NCI-H2171 (cell line): ENCODE measurements at places on chromosomes 16 and 17.
A peak's percentile ranks its signal among the peaks of the same experiment; 100 is the strongest.

DNA sequence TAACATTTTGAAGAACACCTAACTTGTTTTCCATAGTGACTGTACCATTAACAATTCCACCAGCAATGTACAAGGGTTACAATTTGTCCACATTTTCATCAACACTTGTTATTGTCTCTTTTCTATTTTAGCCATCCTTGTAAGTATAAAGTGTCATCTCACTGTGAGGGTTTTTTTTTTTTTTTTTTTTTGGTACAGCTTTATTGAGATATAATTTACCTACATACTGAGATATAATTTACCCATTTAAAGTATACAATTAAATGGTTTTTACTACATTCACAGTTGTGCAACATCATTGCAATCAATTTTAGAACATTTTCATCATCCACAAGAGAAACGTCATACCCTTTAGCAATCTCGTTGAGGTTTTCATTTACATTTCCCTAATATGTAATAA, 17.9 kb upstream of the TMIGD1 start:
- no peak for DNase-seq

DNA sequence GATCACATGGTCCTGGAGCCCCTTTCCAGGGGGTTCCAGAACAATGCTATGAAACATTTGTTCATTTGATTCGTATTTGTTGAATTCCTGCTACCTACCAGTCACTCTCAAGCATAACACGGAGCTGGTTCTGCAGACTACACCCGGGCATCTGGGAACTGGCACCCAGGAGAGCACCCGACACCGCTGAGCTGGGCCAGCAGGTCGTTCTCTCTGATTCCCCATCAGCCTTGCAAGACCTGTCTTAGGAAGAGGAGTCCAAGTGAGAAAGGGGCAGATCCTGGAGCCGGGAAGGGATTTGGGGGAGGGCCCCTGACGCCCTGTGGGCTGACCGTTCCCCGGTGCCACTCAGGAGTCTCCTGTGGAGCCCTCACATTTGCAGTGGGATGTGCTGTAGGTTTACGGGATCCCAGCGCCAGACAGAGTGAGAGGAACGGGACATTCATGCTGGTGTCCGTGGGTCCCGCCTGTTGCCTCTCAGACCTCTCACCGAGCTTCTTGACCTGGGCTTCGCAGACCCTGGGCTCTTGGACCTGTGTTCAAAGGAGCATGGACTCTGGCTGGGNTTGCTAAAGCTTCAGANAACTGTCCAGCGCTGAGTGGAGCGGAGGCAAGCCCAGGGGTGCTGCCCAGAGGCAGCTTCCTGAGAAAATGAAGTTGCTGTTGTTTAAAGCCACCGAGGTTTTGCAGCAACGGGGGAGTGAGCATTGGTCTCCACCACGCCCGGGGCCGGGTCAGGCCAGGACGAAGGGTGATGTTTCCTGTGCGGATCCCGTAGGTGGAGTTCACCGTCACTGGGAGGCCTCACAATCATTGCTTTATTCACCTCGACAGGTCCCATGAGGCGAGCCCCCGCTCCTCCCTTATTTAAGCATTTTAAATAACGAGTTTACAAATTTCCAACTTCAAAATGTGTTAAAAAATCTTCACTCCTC, 49.2 kb downstream of the METRNL start:
- DNase-seq, result no peak

GRCh38 chr16:27202923-27203506, 311 bp upstream of the KDM8 start:
- DNase-seq, result peak; percentile 83

GRCh38 chr17:3740611-3741073, 16.9 kb downstream of the HASPIN start:
- DNase-seq, result no peak

- DNase-seq, result no peak
Observed at GRCh38 chr17:8832711-8833352, 33.7 kb upstream of the MFSD6L start.

GRCh38 chr17:78759969-78760352, 22.1 kb downstream of the CYTH1 start:
- no peak for DNase-seq

GRCh38 chr17:2336852-2337543, at the start of gene SGSM2:
Gene SGSM2, plus strand, starts transcription at chr17:2337501. Its CDS starts 188 bp downstream, at chr17:2337689.
- peak; percentile 80 for DNase-seq

DNA sequence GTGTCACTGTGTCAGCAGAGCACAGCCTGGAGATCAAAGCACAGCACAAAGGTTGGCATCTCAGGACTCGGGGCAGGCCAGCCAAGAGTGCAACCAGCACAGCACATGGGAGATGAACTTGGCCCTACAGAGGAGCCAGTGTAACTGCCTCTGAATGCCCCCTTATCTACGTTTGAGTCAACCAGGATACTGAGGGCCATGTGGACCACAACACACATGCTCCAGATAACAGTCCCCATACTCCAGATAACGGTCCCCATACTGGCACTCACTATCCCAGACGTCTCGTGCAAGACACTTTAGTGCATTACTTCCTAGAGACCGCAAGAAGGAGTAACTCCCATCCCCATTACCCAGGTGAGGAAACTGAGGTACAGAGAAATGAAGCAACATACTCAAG, 88.2 kb downstream of the XYLT1 start:
- no peak for DNase-seq

GRCh38 chr16:11593581-11593980, 6.9 kb upstream of the LITAF start:
- no peak for DNase-seq

- no peak for DNase-seq
Observed at GRCh38 chr17:30263552-30264333, 28.0 kb downstream of the BLMH start.

DNA sequence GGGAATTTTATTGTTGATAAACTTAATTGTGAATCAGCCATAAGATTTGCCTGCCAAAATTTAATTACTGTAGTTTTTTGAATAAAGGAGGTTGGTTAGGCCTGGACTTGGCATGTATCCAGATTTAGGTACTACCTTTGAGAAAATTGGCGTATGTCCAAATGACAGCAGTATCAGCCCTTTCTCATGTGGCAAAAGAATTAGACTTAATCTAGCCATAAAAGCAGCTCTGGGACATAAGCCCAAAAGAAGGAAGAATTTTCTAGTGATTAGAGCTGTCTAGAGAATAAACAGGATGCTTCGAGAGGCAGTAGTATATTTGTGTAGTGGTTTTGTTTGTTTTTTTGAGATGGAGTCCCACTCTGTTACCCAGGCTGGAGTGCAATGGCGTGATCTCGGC, 27.7 kb downstream of the PPM1E start:
- peak; percentile 95 for DNase-seq

DNA sequence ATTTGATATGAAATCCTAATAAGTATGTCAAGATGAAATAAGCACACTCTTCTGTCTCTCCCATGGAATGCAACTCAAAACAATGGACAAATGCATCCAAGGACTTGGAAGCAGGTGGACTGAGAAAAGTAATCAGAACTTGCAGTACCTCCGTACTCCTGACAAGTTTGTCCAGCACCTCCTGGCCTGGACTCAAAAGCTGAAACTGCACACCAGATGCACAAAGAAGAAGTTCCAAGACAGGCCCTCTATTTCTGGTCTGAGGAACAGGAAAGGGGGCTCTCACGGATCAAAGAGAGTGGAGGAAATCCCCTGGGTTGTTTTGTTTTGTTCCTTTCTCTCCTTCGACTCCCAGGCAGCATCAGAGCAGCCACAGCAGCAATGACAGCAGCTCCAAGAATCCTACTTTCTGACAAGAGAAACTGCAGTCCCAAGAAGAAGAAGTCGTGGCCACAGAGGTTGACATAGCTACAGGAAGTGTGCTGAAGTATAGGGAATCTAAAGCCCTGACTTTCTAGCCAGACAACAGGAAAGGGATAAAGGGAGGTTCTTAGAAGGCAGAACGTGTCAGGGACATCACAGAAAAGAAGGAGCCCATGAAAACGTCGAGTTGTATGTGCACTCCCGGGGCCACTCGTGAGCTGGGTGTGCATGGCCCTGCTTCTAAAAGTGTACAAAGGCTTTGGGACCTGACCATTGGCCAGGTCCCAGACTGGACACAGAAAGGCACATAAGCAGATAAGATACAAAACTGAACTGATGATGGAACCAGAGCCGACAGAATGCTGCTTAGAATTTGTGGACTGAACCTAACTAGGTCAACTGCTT, 29.3 kb downstream of the AKAP10 start:
- DNase-seq, result no peak

DNA sequence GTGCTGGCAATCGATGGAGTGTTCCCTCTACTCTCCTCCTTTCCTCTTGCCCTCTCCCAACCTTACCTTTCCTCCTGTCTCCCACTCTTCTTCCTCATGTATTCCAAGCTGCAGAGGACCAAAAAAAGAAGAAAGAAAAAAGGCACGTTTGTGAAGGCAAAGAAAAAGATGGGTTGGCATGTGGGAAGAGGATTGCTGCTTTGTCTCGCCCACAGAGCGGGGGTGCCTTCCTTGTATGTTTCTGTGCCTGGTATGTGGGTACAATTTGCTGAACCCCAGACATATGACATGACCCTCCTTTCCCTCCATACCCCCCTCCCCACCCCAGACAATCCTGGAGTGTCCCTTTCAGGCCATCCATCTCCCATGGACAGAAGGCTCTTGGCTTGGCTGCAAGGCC, 13.1 kb upstream of the CTCF start:
- no peak for DNase-seq

DNA sequence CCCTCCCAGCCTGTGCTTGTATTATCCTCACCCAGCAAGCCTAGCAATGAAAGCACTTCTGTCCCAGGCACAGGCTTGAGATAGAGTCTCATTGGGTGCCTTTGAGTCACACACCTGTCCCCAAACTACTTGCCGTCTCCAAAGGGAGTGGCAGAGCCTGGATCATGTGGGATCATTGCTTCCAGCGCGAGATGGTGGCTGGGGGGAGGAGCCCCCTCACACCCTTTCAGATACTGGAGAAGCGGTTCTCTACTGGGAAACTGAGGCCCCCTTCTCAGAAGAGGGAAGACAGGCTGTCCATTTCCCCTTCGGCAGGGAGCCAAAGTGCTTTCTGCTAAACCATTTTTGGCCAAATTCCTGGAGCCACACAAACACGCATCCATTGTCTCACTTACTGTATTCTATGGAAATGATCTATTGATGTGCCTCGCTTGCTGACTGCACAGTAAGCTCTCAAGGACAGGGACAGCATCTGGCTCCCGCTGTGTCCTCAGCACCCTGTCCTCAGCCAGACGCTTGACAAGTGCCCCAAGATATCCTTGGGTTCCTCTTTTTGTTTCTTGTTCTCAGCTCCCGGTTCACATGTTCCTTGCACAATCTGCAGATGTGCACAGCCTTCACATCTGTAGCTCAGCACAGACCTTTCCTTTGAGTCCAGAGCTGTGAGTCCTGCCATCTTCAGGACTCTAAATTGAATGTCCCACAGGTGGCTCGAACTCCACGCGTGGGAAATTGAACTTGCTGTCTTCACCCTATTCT, 26.0 kb upstream of the DLX3 start:
- DNase-seq, result no peak

DNA sequence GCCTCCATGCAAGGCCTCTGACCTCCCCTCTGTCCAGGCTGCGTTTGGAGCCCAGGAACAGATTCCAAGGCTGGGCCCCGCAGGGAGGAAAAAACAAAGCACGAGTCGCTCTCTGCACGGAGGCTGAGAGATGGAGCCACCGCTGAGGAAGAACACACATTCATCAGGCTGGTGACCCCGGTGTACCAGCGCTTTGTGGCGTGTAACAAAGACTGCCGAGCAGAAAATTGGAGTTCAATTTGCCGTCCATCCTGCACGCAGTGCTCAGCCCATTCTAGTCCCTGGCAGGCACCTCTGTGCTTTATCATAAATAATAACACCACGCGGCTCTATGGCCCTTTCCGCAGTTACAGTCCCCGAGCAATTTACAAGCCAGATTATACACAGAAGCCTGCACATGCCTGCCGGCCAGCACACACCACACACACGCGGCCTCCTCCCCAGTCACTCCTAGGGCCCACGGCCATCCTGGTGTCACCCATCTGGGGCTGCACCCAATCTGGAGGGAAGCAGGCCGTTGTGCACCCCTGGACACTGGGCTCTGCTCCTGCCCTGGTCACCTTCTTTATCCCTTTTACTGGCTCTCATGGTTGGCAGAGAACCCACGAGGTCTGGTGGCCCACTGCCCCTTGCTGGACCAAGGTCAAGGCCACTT, 124.4 kb downstream of the SDK2 start:
- DNase-seq, result no peak

- no peak for DNase-seq
Observed at GRCh38 chr16:82735186-82735585, 108.4 kb downstream of the CDH13 start.

GRCh38 chr17:77952368-77952767, 6.1 kb upstream of the TNRC6C start:
- no peak for DNase-seq

GRCh38 chr16:52643006-52643405, 96.1 kb upstream of the TOX3 start:
- no peak for DNase-seq

GRCh38 chr17:18992454-18993130, 12.0 kb downstream of the FAM83G start:
- no peak for DNase-seq

- no peak for DNase-seq
Observed at GRCh38 chr17:51445946-51446345, 185.6 kb downstream of the UTP18 start.

- DNase-seq, result peak; percentile 38
Observed at GRCh38 chr17:45248132-45248957, 13.5 kb downstream of the SPATA32 start.

DNA sequence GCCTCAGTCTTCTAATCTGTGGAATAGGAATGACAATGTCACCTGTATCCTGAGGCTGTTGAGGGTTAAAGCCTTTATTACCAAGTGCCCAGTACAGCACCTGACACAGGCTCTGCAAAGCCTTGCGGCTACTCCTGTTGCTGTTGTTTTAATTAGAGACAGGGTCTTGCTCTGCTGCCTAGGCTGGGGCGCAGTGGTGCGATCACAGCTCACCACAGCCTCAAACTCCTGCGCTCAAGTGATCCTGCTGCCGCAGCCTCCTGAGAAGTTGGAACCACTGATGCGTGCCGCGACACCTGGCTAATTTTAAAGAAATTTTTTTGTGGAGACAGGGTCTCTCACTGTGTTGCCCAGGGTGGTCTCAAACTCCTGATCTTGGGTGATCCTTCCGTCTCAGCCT, 5.4 kb downstream of the GSE1 start:
- no peak for DNase-seq

- no peak for DNase-seq
Observed at GRCh38 chr17:32297860-32298259, 32.2 kb downstream of the RHBDL3 start.
